Keratinocyte (primary cell): ENCODE measurements at places on chromosomes 4 and X. TPM values are rescaled to one million over a fixed set of nuclear protein-coding genes. Genes with fewer than 3 reads are reported as not detected.

The ARHGAP36 gene
- not detected in 3 replicates for polyA plus RNA-seq

The ADH1A gene
- polyA plus RNA-seq: not detected in 3 replicates

DNA sequence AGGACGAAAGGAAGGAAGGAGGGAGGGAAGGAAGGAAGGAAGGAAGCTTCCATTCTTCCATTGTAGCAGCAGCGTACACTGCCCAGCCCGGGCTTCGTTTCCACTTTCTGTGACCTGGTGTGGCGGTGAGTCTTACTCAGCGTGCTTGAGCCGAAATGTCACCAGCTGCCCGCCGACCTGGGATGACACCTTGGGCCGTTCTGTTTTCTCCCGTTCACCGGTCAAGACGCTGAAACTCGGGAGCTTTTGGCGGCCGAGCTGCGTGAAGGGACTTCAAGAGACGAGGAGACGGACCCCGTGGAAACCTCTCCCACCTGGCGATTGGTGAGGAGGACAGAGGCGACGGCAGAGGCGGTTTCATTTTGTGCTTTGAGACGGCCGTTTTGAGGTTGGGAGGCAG, 47.1 kb upstream of the PPP2R3B start:
- no peak for DNase-seq

- DNase-seq: no peak
Observed at GRCh38 chrX:3029129-3029528, 12.1 kb upstream of the ARSF start.

DNA sequence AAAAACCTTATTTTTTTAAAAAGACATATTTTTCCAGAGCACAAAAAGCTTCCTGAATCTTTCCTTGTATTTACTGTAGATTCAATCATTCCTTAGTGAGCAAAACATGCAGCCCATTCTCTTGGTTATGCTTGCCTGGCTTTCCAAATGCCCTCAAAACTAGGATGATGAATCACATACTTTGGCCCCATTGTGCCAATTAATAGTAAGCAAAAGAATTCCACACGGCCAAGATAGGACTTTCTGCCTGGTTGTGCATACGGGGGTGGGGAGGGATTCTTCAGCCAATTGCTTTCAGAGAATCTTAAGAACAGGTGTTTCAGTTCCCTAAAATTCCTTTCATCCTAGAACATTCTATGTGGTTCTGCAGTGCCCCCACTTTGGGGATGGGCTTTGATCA, 7.0 kb downstream of the RAI2 start:
- no peak for DNase-seq

GRCh38 chrX:13007519-13008188, 32.7 kb downstream of the TMSB4X start:
- DNase-seq: no peak

- no peak for DNase-seq
Observed at GRCh38 chr4:37338972-37339371, 94.4 kb downstream of the NWD2 start.
